ENCODE measurements at places on chromosomes 13 and 19. TPM values are rescaled to one million over a fixed set of nuclear protein-coding genes. Genes with fewer than 3 reads are reported as not detected.
A peak's percentile ranks its signal among the peaks of the same experiment; 100 is the strongest.

CACNG6 gene
- not detected for total RNA-seq

VSTM2B gene
- total RNA-seq = not detected

SEMA6B gene
- 3.3 TPM for total RNA-seq

SLC25A42 gene
- 13.9 TPM for total RNA-seq

CALR3 gene
- total RNA-seq = not detected

ITGBL1 gene
- total RNA-seq = 21.5 TPM

MCEMP1 gene
- not detected for total RNA-seq

CGB8 gene
- total RNA-seq = not detected

FXYD3 gene
- 625 TPM for total RNA-seq

CD209 gene
- total RNA-seq = 2.1 TPM

DNA sequence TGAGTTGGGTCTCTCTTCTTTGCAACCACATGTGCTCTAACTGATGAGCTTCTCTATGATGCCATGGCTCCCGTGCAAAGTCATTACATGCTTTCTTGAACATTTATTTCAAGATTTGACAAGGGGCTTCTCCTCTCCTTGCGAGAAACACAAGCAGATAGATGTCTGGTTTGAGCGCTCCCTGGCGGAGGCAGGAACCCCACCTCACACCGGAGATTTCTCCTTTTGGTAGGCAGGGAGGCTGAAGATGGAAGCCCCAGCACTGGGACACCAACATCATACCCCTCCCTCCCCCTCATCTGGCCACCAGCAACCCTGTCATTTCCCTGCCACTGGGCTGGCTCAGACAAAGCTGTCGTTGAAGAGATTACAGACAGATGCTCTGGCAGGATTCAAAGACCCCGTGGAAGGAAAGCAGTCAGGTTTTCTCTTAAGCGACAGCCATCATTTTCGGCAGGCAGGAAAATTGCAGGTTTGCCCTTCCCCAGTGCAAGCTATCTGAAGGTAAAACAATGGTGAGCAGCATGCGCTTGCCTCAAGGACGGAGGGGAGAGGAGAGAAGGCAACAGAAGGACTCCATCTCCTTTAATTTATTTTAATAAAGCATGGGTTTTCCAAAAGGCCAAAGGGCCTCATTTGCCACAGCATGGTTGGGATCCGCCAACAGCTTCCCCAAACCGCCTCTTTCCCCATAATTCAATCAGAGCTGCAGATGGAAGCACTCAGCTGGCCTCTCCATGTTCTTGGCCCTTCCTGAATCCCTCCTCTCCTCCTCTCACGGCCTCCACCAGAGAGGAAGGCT, 344.1 kb upstream of the TSHZ3 start:
- no peak for DNase-seq

DNA sequence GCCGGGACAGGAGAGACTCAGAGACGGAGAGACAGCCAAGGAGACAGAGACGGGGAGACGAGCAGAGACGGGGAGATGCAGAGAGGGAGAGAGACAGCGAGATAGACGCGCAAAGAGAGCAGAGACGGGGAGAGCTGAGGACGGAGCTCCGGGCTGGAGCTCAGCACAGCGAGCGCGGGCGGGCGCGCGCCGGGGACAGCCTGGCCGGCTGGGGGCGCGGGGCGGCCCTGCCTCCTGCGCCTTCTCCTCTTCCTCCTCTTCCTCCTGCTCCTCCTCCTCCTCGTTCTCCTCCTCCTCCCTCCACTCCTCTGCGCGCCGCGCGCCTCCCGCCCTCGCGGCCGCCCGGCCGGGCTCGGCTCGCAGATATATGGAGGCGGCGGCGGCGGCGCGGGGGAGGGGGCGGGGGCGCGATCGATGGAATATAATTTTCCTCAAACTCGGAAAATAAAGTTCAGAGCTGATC, at the start of gene ERFL:
ERFL (minus strand) TSS at position 229 of the 463 bp plus-strand sequence. CDS start 15,530 bp downstream, outside the sequence.
- no peak for DNase-seq

DNA sequence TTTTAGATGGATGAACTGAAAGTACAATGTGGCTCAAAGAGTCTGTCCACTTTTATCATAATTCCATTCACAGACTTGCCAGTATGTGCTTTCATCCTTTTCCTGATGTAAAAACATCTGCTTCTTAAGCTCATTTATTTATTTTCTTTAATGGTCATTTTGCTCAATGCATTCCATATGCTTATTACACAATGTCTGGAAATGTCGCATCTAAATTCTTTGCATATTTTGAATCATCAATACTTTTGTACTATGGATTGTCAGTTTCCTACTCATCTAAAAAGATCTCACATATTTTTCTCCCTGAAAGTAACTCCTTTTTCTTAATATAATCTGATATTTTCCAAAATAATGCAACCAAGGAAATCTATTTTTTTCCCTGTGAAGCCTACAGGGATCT, 1315.8 kb downstream of the EFNB2 start:
- no peak for DNase-seq

- DNase-seq = no peak
These were observed 29.9 kb downstream of the TINCR start for GRCh38 chr19:5537870-5538269.

DNA sequence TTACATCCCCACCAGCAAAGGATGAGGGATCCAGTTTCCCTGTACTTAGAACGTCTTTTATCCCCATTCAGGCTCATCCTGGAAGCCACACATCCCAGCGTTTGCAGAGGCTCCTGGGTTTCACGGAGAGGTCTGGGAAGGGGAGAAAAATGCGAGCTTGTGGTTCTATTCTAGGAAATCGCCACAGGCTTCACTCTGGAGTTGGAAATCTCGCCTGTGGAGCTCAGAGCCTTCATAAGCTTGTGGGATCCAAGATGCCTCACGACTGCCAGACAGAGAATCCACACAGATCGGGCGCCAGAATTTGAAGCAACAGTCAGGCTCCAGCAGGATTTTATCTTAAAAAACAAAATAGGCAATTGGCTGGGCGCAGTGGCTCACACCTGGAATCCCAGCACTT, 157.9 kb downstream of the PTPRS start:
- no peak for DNase-seq

- DNase-seq = no peak
These were observed 4.9 kb upstream of the PTBP1 start for GRCh38 chr19:792306-792885.

DNA sequence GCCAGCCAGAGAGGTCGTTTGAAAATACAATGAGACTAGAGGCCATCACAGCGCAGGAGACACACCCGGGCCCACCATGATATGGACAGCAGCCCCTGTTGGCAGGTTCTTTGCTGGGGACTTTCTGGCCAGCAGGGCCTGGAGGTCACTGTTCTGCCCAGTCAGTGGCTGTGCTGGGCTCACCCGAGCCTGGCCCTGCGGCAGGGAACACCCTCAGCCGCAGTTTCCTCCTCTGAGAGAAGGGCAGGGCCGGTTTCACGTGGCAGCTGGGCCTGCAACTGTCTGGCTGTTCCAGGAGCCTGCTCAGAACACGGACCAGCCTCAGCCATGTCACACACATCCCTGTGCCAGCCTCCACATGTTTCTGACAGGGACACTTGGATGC, 39.4 kb downstream of the ADPRHL1 start:
- DNase-seq = no peak

- DNase-seq = no peak
These were observed 5.3 kb downstream of the FGF21 start for GRCh38 chr19:48760504-48761205.

- DNase-seq = no peak
These were observed 473.6 kb downstream of the FOXO1 start for GRCh38 chr13:40192858-40193257.

- no peak for DNase-seq
These were observed 69.5 kb upstream of the ANKRD10 start for GRCh38 chr13:110984381-110984780.

GRCh38 chr19:51712461-51713081, 11.2 kb downstream of the HAS1 start:
- no peak for DNase-seq

GRCh38 chr19:444677-445210, 16.1 kb downstream of the SHC2 start:
- no peak for DNase-seq

- no peak for DNase-seq
These were observed 405.7 kb upstream of the SLC10A2 start for GRCh38 chr13:103471896-103472295.

DNA sequence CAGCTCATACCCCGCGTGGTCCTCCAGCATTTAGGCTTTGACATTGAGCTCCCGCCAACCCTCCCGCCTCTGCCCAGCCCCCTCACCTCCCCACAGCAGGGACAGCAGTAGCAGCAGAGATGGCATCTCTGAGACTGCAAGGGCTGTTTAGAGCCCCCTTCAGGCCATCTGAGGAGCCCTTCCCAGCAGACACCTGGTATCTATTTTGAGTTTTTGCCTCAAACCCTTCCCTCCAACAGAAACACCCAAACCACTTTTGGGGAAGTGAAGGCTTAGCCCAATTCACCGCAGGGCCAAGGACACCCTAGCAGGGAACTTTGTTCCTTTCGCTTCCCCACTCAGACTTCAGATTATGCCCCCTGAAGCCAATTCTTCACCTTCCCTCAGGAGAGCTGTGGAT, 6.3 kb upstream of the ZNF175 start:
- no peak for DNase-seq

GRCh38 chr13:89034015-89034414, 1362.8 kb downstream of the SLITRK5 start:
- no peak for DNase-seq

- no peak for DNase-seq
These were observed 615.0 kb downstream of the FGF9 start for GRCh38 chr13:22285867-22286266.

GRCh38 chr19:34393629-34394028, 10.6 kb upstream of the PDCD2L start:
- no peak for DNase-seq

DNA sequence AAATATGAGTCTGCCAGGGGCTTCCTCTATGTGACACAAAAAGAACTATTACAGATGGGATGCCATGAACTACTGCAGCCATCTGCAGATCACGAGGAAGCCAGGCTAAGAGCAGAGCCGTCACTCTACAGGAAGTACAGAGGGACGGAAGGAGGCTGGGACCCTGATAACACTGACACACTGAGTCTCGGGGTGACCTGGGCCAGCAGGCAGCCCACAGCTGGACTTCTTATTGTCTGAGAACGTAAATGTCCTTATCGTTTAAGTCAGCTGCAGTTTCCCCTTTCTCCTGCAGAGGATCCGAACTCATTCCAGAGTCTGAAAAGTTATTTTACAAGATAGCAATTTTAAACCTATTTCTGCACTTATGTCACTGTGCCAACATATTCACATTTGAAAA, 20.7 kb downstream of the PARP4 start:
- no peak for DNase-seq

DNA sequence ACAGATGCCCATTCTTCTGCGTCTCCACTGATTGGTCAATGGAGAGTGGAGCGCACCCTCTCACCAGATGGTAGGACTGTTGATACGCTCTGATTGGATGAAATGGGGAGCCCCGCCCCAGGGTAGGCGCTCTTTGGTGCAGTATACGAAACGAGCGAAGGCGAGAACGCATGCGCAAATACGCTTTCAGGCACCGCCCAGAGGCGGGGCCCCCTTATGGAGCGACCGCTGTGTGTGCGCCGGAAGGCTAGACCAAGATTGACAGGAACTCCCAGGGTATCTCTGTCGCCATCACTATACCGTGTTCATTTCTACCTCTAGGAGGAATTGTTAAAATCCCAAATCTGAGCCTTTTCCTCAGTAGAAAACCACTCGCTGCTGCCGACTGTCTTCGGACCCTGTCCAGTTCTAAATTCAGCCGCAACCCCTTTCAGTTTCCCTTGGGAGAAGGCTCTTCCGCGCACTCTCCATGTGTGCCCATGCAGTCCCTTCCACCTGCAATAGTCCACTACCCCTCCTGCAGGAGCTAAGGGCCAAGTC, 720 bp upstream of the HNRNPL start:
- no peak for DNase-seq

GRCh38 chr19:6362027-6362350, 658 bp downstream of the CLPP start:
- no peak for DNase-seq

DNA sequence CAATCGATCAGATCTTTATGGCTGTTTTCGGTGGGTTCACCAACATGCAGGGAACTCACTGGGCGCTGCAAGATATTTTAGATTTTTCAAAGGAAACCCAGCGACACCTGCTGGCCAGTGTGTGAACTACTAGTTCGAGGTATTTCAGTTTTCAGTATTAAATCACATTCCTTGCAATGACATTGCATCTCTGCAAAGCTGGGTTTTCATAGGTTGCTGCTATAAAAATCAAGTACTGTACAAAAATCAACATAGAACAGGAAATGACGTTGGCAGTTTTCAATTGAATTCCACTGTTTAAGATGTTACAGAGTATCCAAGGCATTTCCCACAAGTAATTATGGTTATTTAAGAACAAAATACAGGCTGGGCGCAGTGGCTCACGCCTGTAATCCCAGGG, 17.6 kb downstream of the LIG1 start:
- peak; percentile 56 for DNase-seq

- no peak for DNase-seq
These were observed 23.8 kb downstream of the PRAM1 start for GRCh38 chr19:8478598-8478997.

DNA sequence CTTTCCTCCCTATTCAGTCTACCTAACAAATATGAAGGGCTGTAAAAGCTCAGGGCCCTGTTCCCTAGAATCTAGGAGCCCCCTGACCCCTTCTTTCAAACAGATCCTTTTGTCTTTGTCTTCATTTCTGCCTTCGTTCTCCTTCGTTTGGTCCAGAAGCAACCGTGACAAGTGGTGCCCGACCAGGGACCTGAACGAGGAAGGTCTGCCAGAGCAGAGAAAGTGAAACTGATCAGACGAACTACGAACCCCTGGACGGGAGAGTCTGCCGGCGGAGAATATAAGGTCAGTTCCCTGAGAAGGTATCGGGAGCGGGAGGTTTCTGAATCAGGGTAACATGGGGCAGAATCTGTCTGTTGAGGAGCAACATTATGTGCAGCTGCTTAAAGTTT, 751 bp downstream of the ERVK3-1 start:
- no peak for DNase-seq

Data from lower leg skin (tissue), 4 donors.